RPMI7951 (cell line): ENCODE measurements at places on chromosomes 16 and 17. TPM values are rescaled to one million over a fixed set of nuclear protein-coding genes. Genes with fewer than 3 reads are reported as not detected.

The KRTAP1-5 gene
- total RNA-seq, result not detected in 2 replicates

The SHISA9 gene
- total RNA-seq, result 0.10 and 0.12 TPM in 2 replicates

The GTF3C1 gene
- 35.9 and 39.6 TPM in 2 replicates for total RNA-seq

The CRYM gene
- 0.10 TPM in 1 of 2 replicates, not detected in the other for total RNA-seq

The MYH2 gene
- total RNA-seq, result not detected in 2 replicates

The RUSF1 gene
- 24.9 and 29.6 TPM in 2 replicates for total RNA-seq

The FSCN2 gene
- not detected in 2 replicates for total RNA-seq

The STARD3 gene
- 24.4 and 26.0 TPM in 2 replicates for total RNA-seq

The HEATR9 gene
- not detected in 2 replicates for total RNA-seq

The GOSR1 gene
- total RNA-seq, result 23.3 and 28.2 TPM in 2 replicates

The C1QTNF1 gene
- 31.8 and 45.7 TPM in 2 replicates for total RNA-seq

The SP6 gene
- total RNA-seq, result not detected in 2 replicates

The MMP15 gene
- total RNA-seq, result 2.6 and 7.7 TPM in 2 replicates

The UBALD2 gene
- 20.5 and 22.0 TPM in 2 replicates for total RNA-seq

The GNAO1 gene
- 3.4 and 4.2 TPM in 2 replicates for total RNA-seq

The CACNG3 gene
- not detected in 2 replicates for total RNA-seq

The PABPN1L gene
- not detected in 2 replicates for total RNA-seq

The AATK gene
- not detected in 2 replicates for total RNA-seq

The RAMP2 gene
- 1.4 and 2.4 TPM in 2 replicates for total RNA-seq

The TMC7 gene
- total RNA-seq, result 1.6 and 2.2 TPM in 2 replicates

The GPR142 gene
- not detected in 2 replicates for total RNA-seq

The KRT39 gene
- 0.24 TPM in 1 of 2 replicates, not detected in the other for total RNA-seq

The CIAO2B gene
- total RNA-seq, result 254 and 336 TPM in 2 replicates

The MRPL28 gene
- total RNA-seq, result 119 and 138 TPM in 2 replicates

The MYH1 gene
- not detected in 2 replicates for total RNA-seq

The TMEM92 gene
- total RNA-seq, result 0.29 TPM in 1 of 2 replicates, not detected in the other

The SYT17 gene
- total RNA-seq, result 0.20 and 0.24 TPM in 2 replicates

The FOXC2 gene
- total RNA-seq, result 1.3 and 1.6 TPM in 2 replicates

The HBA1 gene
- not detected in 2 replicates for total RNA-seq

The TEDC2 gene
- total RNA-seq, result 10.2 and 21.7 TPM in 2 replicates

The CALB2 gene
- 1.2 and 3.2 TPM in 2 replicates for total RNA-seq

The CCL15 gene
- not detected in 2 replicates for total RNA-seq

The ANKRD40CL gene
- total RNA-seq, result not detected in 2 replicates

The KRTAP4-5 gene
- total RNA-seq, result not detected in 2 replicates

The LGALS9B gene
- not detected in 2 replicates for total RNA-seq

The SNF8 gene
- total RNA-seq, result 79.4 and 126 TPM in 2 replicates

The CLEC19A gene
- not detected in 2 replicates for total RNA-seq

The SMPD3 gene
- total RNA-seq, result 0.12 TPM in 1 of 2 replicates, not detected in the other

The BCO1 gene
- not detected in 2 replicates for total RNA-seq

The CCDC200 gene
- not detected in 2 replicates for total RNA-seq
